ENCODE measurements at places on chromosomes 7 and 10. TPM values are rescaled to one million over a fixed set of nuclear protein-coding genes. Genes with fewer than 3 reads are reported as not detected.

DNA sequence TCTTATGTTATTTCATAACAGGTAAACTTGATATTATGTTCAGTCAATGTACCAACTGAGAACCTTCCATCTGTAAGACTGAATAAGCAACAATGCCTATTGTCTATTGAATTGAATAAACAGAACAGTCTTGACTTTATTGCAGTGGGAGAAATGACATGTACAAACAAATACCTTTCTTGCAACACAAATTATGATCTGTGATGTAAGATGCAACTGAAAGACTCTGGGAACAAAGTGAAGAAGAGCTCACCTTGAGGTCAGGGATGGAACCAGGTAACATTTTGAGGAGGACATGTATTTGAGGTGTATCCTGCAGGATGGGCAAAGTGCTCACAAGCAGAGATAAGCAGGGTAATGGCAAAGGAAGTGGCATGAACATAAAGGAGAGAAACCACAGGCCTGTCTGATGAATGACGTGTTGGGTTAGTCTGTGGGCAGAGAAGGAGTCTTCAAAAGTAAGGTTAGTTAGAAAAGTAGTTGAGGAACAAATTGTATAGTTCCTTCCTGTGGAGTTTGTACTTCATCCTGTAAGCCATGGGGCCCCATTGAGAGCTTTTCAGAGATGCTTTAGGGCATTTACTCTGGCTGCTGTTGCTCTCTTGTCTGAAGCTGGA lies 9.5 kb downstream of the PNLIPRP3 start:
- no peak for DNase-seq

DNA sequence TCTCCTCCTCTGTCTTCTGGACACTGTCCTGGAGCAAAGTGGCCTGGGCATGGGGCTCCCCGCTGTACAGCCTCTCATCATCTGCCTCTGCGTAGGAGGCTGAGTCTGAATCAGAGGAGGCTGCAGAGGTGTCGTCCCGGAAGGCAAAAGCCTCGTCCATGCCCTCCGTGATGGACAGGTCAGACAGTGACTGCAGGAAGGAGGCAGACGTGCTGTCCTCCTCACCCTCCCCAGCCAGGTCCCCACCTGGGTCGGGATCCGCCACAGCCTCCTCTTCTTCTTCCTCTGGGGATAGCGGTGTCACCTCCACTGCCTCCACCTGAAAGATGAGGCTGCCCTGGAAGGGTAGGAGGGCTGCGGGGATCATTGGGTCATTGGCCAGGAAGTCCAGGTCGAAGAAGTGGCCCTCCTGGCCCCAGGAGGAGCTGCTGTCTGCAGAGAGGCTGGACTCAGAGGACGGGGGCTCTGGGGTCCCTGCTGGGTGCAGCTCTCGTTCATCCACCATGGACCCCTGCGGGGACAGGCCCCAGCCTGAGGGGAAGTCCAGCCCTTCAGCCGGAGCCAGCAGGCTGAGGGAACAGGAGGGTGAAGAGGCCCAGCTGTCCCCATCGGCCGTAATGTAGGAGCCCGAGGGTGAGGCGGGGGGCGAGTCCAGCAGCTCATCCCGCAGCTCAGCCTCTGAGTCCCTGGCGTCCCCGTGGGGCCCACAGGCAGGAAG lies 3.7 kb downstream of the NACAD start:
- DNase-seq: no peak

DNA sequence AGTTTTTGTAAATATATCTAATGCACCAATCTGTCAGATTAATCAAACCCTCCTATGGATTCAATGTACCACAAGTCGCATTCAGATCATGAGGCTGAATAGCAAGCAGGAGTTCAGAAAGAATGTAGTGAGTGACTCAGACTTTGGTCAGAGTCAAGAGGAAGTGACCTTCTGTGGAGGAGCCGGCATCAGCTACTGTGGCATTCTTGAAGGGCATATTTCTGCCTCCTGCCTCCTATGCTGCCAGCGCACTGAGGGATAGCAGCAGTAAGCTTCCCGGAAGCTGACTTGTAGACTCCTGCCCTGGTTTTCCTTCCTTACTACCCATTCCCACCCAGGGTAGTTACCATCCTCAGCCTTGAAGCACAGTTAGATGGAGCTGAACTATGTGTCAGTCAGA lies 867.5 kb downstream of the NRG3 start:
- no peak for DNase-seq

GRCh38 chr10:87605628-87606251 lies 53.9 kb upstream of the PAPSS2 start:
- DNase-seq: no peak

DNA sequence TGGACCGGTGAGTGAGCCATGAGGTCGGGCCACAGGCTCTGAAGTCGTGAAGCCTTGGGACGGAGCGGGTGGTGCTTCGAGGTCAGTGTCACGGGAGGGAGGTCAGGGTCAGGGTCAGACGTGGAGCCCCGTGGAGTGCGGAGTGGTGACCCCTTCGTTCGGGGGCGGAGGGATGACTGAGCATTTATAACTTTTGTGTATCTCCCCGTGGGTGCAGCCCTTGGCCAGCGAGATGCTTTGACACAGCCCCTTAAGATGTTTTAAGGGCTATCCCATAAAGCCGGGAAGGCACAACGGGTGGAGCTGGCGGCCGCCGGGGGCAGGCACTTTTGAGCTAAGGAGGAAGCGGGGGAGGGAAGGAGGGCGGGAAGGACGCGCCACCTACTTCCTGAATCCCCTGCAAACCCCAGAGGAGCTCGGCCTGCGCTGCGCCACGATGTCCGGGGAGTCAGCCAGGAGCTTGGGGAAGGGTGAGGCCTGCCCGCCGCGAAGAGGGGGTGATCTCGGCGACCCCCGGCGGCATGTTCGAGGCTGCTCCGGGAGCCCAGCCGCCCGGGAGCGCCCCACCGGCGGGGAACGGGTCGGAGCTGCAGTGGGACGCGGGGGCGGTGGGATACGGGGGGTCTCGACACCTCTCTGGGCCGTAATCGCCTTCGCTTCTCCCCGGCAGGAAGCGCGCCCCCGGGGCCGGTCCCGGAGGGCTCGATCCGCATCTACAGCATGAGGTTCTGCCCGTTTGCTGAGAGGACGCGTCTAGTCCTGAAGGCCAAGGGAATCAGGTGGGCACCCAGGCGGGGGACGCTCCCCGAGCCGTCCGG lies at the start of gene GSTO1:
Gene GSTO1, plus strand, starts transcription at position 400 of the 818 bp plus-strand sequence. Its CDS starts 37 bp downstream, at position 437.
- peak; percentile 60 for DNase-seq

GRCh38 chr7:21261627-21262594 lies 166.0 kb upstream of the SP4 start:
- peak; percentile 41 for DNase-seq

PSAP gene
- total RNA-seq: 175 TPM

- DNase-seq: no peak
Observed at GRCh38 chr10:110815354-110816004, 56.2 kb upstream of the PDCD4 start.

All from activated naive CD8-positive, alpha-beta T cell treated with anti-CD3 and anti-CD28 coated beads, Interleukin-2, amount 10 ng/mL, durations not matched to agents 7 days and 5 days (primary cell).